ENCODE measurements at places on chromosomes 5 and 9. TPM values are rescaled to one million over a fixed set of nuclear protein-coding genes. Genes with fewer than 3 reads are reported as not detected.

Gene TMEM203
- polyA plus RNA-seq, result 48.6 TPM

Gene CDH9
- polyA plus RNA-seq, result not detected

Gene KIF20A
- 28.2 TPM for polyA plus RNA-seq

Gene HTR1A
- polyA plus RNA-seq, result not detected

Gene CNTNAP3
- not detected for polyA plus RNA-seq

Gene SOX30
- polyA plus RNA-seq, result 0.08 TPM

Gene PIP5KL1
- polyA plus RNA-seq, result 8.8 TPM

Gene NSUN2
- polyA plus RNA-seq, result 48.2 TPM

Gene REEP2
- 8.6 TPM for polyA plus RNA-seq

Gene GPX3
- 4.4 TPM for polyA plus RNA-seq

Gene IRX2
- 6.1 TPM for polyA plus RNA-seq

Gene CARD9
- polyA plus RNA-seq, result 0.60 TPM

Gene RUSC2
- polyA plus RNA-seq, result 34.0 TPM

Gene ADAMTS2
- 62.0 TPM for polyA plus RNA-seq

Gene MAPK9
- polyA plus RNA-seq, result 24.1 TPM

Gene ACSL6
- polyA plus RNA-seq, result not detected

Gene SLC27A6
- polyA plus RNA-seq, result 0.11 TPM

Gene GPR150
- 0.25 TPM for polyA plus RNA-seq

Gene ARHGEF37
- polyA plus RNA-seq, result 0.51 TPM

Gene KIF12
- polyA plus RNA-seq, result not detected

Gene SCGB3A2
- polyA plus RNA-seq, result not detected

Gene LRRC19
- not detected for polyA plus RNA-seq

Gene LCN15
- not detected for polyA plus RNA-seq

Gene MUSK
- polyA plus RNA-seq, result not detected

Gene IARS1
- polyA plus RNA-seq, result 222 TPM

Gene LEAP2
- polyA plus RNA-seq, result 0.67 TPM

Gene ZNF608
- 1.4 TPM for polyA plus RNA-seq

Gene TGFBI
- 7,159 TPM for polyA plus RNA-seq

Gene ANKRD20A1
- not detected for polyA plus RNA-seq

Gene TUT7
- 17.1 TPM for polyA plus RNA-seq

Gene FCN1
- not detected for polyA plus RNA-seq

Gene TAF1L
- not detected for polyA plus RNA-seq

Gene FAM81B
- not detected for polyA plus RNA-seq

Gene WHRN
- 1.5 TPM for polyA plus RNA-seq

Gene DOLK
- polyA plus RNA-seq, result 29.6 TPM

Gene SGCD
- 71.2 TPM for polyA plus RNA-seq

Gene BAAT
- polyA plus RNA-seq, result not detected

Gene ROPN1L
- 0.69 TPM for polyA plus RNA-seq

Gene P4HA2
- 353 TPM for polyA plus RNA-seq

Gene SPINK6
- polyA plus RNA-seq, result not detected

Gene LECT2
- 0.41 TPM for polyA plus RNA-seq

Gene TOR4A
- 5.0 TPM for polyA plus RNA-seq

Gene ABO
- polyA plus RNA-seq, result not detected

Gene PCDHB3
- polyA plus RNA-seq, result 0.23 TPM

Gene OLFM1
- 31.4 TPM for polyA plus RNA-seq

Gene RNF208
- polyA plus RNA-seq, result 0.34 TPM

Gene C7
- not detected for polyA plus RNA-seq

Gene ENC1
- polyA plus RNA-seq, result 15.8 TPM

Gene MINAR2
- polyA plus RNA-seq, result not detected

Gene CTSV
- polyA plus RNA-seq, result 0.16 TPM

Gene AQP3
- 0.19 TPM for polyA plus RNA-seq

Gene TNFAIP8
- 10.4 TPM for polyA plus RNA-seq

Gene FOXD4
- polyA plus RNA-seq, result 0.09 TPM

Gene LIX1
- not detected for polyA plus RNA-seq

Gene MYOZ3
- polyA plus RNA-seq, result 0.71 TPM

Gene ANKDD1B
- polyA plus RNA-seq, result 0.15 TPM

Gene GARNL3
- polyA plus RNA-seq, result 0.22 TPM

Measured in GM23248 (cell line).